Sigmoid colon (tissue), 7 donors: ENCODE measurements at places on chromosomes 2 and 18.

DNA sequence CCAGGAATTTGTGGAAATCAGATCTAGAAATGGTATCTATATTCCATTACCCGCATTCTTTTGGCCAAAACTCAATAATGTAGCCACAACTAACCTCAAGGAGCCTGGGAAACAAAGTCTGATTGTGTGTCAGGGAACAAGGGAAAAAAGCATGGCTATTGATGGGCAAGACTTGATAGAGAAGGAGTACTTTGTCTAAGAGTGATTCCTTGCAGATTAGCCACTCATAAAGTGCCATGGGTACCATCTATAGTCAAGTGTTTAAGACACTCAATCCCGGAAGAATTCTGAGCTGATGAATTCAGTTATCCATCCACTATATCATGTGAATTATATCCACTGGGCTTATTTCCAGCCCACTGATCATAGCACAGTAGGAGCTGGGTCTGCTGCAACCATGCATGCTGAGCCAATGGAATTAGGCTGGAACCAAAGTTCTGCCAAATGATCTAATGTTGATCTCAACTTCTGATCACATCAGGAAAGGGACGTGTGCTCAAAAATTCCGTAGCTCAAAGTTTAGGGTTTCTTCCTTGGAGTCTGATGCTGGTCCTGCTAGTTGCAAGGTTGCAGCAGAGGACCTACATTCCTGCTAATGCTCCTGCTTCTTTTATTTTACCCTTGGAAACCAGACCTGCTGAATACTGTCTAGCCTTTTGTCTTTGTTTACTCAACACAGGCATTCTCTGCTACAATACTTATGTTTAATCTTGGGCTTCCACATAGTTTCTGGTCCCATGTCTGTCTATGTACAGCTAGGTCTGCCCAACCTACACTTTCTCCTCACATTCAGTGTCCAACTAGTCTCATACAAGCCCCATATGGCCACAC, 629.7 kb downstream of the IRS1 start:
- H3K36me3 ChIP-seq = no peaks in the 10 kb centered on the region
- no peak overlapping the region for H3K27ac ChIP-seq
- DNase-seq = no peak
- no peak overlapping the region for H3K4me3 ChIP-seq
- no peaks in the 10 kb centered on the region for H3K27me3 ChIP-seq

DNA sequence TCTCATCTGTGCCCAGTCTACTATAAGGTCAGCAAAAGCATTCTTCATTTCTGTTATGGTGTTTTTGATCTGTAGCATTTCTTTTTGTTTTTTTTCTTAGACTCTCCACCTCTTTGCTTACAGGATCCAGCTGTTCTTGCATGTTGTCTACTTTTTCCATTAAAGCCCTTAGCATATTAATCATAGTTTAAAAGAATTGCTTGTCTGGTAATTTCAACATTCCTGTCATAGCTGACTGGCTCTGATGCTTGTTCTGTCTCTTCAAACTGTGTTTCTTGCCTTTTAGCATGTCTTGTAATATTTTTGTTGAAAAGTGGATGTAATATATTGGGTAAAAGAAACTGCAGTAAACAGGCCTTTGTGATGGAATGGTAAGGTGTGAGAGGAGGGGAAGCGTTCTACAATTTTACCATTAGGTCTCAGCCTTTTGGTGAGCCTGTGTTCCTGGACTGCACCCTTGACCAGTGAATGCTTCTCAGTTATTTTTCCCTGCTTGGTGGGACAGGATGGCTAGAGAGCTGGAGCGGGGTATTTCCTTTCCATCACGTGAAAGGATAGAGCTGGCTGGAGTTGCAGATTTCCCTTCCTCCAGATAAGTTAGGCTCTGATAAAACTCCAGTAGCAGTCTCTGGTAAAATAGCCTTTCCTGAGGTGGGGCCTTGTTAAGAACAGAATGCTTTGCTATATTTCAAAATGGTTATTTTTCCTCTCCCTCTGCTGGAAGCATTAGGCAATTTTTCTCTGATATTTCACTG, 65.4 kb downstream of the PLA2R1 start:
- no peaks in the 10 kb centered on the region for H3K27me3 ChIP-seq
- no peak for DNase-seq
- H3K27ac ChIP-seq = no peak overlapping the region

GRCh38 chr2:127219171-127220070, 678 bp downstream of the CYP27C1 start:
- no peaks in the 10 kb centered on the region for H3K36me3 ChIP-seq
- peaks cover 55% of the 10 kb centered on the region for H3K27me3 ChIP-seq
- peaks cover 24% of the 10 kb centered on the region for H3K4me1 ChIP-seq
- DNase-seq = peak; percentile 68

DNA sequence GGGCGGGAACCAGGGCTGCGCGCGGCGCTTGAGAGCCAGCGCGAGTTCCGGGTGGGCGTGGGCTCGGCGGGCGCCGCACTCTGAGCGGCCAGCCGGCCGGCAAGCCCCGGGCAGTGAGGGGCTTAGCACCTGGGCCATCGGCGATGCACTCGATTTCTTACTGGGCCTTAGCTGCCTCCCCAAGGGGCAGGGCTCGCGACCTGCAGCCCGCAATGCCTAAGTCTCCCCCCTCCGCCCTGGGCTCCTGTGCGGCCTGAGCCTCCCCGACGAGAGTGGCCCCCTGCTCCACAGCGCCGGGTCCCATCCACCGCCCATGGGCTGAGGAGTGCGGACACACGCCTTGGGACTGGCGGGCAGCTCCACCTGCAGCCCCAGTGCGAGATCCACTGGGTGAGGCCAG, 36.5 kb upstream of the MAP2 start:
- no peak overlapping the region for H3K27ac ChIP-seq
- no peaks in the 10 kb centered on the region for H3K4me1 ChIP-seq
- peak; percentile 57 for DNase-seq
- no peak overlapping the region for H3K4me3 ChIP-seq
- no peaks in the 10 kb centered on the region for H3K27me3 ChIP-seq

DNA sequence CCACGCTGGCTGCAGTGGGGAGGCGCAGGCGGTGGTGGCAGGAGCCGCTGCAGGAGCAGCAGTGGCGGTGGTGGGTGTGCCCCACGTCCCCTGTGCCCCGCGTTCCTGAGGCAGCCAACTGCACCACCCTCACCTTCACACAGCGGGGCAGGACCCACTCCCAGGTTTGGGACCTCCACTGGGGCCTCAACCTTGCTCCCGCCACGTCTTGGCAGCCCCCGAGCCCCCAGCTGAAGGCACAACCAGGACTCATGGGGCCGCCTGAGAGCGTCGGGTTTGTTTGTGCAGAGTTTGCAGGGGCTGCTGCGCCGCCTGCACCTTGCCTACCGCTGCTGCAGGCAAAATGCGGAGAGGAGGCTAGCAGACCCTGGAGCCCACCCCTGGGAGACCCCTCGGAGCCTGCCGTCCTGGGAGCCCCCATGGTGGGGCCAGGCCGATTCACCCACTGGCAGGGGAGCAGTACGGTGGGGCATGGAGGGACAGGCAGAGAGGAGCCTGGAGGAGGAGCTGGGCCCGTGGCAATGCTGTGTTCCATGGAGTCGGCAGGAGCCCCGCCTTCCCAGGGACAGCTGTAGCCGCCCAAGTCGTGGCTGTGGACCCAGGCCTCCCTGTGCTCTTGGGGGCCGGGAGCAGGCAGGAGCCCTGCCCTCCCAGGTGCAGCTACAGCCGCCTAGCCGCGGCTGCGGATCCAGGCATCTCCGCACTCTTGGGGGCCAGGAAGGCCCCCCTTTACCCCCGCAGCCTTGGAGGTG, 14.7 kb upstream of the EML6 start:
- H3K4me1 ChIP-seq = peaks cover 14% of the 10 kb centered on the region
- no peak overlapping the region for H3K27ac ChIP-seq
- H3K36me3 ChIP-seq = no peaks in the 10 kb centered on the region
- DNase-seq = peak; percentile 73
- peaks cover 12% of the 10 kb centered on the region for H3K27me3 ChIP-seq

- H3K27ac ChIP-seq = no peak overlapping the region
- no peaks in the 10 kb centered on the region for H3K27me3 ChIP-seq
- no peak for DNase-seq
- H3K4me1 ChIP-seq = no peaks in the 10 kb centered on the region
- no peaks in the 10 kb centered on the region for H3K36me3 ChIP-seq
- H3K4me3 ChIP-seq = no peak overlapping the region
Measured at GRCh38 chr2:144241801-144242200, 278.1 kb downstream of the ZEB2 start.

DNA sequence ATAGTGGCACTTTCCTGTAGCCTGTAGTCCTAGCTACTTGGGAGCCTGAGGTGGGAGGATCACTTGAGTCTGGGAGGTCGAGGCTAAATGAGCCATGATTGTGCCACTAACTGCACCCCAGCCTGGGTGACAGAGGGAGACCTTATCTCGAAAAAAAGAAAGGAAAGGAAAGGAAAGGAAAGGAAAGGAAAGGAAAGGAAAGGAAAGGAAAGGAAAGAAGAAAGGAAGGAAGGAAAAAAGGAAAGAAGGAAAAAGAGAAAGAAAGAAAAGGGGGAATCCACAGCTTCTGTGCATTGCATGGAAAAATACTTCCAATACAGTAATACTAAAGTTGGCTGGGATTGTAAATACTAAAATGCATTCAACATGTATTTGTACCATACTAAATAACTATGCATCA, 12.8 kb upstream of the PIK3C3 start:
- no peaks in the 10 kb centered on the region for H3K36me3 ChIP-seq
- DNase-seq = no peak
- H3K4me1 ChIP-seq = no peaks in the 10 kb centered on the region

- no peaks in the 10 kb centered on the region for H3K36me3 ChIP-seq
- no peak for DNase-seq
- H3K4me1 ChIP-seq = peaks cover 24% of the 10 kb centered on the region
- H3K27ac ChIP-seq = no peak overlapping the region
- H3K4me3 ChIP-seq = no peak overlapping the region
Measured at GRCh38 chr2:218964041-218964771, 4.7 kb downstream of the CDK5R2 start.

- no peak overlapping the region for H3K27ac ChIP-seq
- H3K27me3 ChIP-seq = no peaks in the 10 kb centered on the region
- H3K4me1 ChIP-seq = no peaks in the 10 kb centered on the region
- no peaks in the 10 kb centered on the region for H3K36me3 ChIP-seq
Measured at GRCh38 chr18:23890589-23890988, 124.0 kb upstream of the TTC39C start.

DNA sequence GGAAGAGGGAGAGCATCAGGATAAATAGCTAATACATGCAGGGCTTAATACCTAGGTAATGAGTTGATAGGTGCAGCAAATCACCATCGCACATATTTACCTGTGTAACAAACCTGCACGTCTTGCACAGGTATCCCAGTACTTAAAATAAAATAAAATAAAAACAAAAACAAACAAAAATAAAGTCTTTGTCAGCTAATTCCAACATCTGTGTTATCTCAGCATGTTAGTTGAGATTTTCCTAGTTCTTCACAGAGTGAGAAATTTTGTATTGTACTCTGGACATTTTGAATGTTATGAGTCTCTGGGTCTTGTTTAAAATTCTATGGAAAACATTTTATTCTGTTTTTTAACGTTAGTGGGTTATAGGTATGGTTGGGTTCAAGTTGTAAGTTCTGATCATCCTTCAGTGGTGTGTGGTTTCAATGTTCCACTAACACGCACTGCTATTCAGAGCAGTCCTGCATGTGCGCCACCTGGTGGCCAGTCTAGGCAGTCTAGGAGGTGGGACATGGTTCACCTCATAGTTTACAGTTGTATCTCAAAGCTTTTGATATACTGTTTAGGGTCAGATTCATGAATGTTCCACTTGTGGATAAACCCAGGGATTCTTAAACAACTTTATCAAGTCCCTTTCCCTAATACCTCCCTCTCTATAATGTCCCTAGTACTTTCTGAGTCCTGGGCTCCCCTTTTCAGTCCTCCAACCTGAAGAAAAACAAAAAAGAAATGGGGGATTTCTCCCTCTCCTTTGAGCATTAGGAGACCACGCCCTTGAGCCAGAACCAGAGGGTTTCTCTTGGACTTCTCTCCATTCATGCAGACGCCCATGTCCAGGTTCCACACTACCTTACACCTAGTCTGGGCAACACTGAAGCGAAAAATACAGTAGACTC, 213.4 kb upstream of the GATA6 start:
- H3K27me3 ChIP-seq = no peaks in the 10 kb centered on the region
- H3K36me3 ChIP-seq = no peaks in the 10 kb centered on the region
- peak; percentile 79 for DNase-seq
- no peak overlapping the region for H3K4me3 ChIP-seq
- peaks cover 3% of the 10 kb centered on the region for H3K4me1 ChIP-seq

- H3K27ac ChIP-seq = no peak overlapping the region
- H3K27me3 ChIP-seq = no peaks in the 10 kb centered on the region
- DNase-seq = no peak
- H3K36me3 ChIP-seq = no peaks in the 10 kb centered on the region
- peaks cover 26% of the 10 kb centered on the region for H3K4me1 ChIP-seq
- no peak overlapping the region for H3K4me3 ChIP-seq
Measured at GRCh38 chr2:201234663-201235135, 25.6 kb upstream of the CASP8 start.

DNA sequence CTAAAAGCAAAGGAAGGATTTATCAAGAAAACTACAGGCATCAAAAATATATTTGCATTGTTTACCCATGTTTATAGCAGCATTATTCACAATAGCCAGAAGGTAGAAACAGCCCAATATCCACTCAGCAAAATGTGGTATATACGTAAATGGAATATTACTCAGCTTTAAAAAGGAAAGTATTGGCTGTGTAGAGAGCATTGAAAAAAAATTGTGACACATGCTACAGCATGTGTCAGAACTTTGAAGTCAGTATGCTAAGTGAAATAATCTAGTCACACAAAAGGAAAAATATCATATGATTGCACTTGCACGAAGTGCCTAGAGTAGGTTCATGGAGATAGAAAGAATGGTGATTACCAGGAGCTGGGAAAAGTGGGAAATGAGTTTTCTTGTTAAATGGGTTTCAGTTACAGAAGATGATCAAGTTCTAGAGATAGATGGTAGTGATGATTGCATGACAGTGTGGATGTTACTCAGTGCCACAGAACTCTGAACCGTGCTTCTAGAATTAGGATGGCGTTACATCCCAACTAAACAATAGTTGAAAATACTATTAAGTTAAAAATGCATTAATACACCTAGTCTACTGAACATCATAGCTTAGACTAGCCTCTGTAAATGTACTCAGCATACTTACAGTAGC, 20.1 kb downstream of the ANKRD12 start:
- no peak overlapping the region for H3K4me3 ChIP-seq
- H3K27me3 ChIP-seq = no peaks in the 10 kb centered on the region
- H3K36me3 ChIP-seq = no peaks in the 10 kb centered on the region
- no peak overlapping the region for H3K27ac ChIP-seq

- H3K4me1 ChIP-seq = peaks cover 25% of the 10 kb centered on the region
- no peak overlapping the region for H3K4me3 ChIP-seq
- H3K27ac ChIP-seq = peak overlapping the region; percentile 70
Measured at GRCh38 chr2:182372661-182373060, 54.2 kb downstream of the PDE1A start.

GRCh38 chr2:227456772-227457171, 15.2 kb upstream of the AGFG1 start:
- no peaks in the 10 kb centered on the region for H3K4me1 ChIP-seq
- no peak overlapping the region for H3K27ac ChIP-seq
- H3K36me3 ChIP-seq = no peaks in the 10 kb centered on the region
- H3K4me3 ChIP-seq = no peak overlapping the region
- H3K27me3 ChIP-seq = no peaks in the 10 kb centered on the region
- no peak for DNase-seq
